ENCODE measurements at places on chromosomes 3 and 15.

GRCh38 chr15:84752700-84753099 is 4.3 kb downstream of the ZNF592 start:
- no peak for DNase-seq

DNA sequence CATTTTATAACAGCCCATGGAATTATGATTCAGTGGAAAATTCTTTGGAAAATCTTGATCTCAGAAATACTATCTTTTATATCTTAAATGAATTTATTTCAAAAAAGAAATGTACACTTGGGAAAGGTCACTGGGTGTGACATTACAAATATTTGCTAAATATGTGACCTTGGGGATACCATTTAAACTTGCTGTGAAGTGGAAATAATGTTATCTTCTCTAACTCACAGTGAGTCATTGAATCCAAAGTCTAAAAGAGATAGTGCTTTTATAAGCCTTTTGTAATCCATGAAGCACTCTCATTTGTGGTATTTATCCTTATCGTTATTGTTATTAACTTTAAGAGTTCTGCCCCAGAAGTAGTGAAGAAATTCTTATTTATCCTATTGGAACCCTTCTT is 289.8 kb upstream of the SEMA6D start:
- DNase-seq: no peak

DNA sequence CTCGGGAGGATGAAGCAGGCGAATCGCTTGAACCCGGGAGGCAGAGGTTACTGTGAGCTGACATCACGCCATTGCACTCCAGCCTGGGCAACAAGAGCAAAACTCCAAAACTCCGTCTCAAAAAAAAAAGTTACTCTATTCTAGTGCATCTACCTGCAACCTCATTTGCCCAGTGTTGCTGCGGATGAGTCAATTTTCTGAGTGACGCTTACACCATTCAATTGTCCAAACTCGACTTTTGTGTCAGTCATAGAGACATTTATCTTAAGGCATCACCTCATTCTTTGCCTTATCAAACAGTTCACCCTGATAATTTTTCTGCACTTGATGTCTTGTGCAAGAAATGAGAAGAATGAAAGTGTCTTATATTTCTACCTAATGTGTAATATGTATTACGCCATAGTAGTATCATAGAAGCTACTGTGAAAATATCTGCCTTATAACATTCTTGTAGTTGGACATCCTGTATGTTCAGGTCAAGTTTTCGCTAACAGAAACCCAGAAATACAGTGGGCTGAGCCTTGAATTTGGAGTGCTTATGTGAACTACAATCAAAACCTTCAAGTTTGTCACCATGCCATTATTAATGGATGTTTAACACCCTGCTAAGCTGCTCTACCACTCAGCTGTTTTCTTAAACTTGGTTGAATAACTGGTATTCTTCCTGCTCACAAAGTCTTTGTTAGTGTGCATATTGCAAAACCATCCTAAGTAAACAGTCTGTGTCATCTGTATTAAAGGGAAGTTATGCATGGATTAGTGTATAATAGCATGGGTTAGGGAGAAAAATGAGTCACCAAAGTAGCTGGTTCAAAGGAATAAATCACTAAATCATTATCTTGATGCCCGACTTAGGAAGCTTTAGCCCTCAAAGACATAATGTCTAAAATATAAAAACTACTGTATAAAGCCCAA is 531.0 kb upstream of the NR2F2 start:
- DNase-seq: no peak

GRCh38 chr15:69576035-69576526 is 123.5 kb downstream of the RPLP1 start:
- DNase-seq: peak; percentile 77

- no peak for DNase-seq
Observed at GRCh38 chr3:175737646-175738572, 878.8 kb downstream of the NAALADL2 start.

- DNase-seq: no peak
Observed at GRCh38 chr15:97085731-97086130, 755.2 kb downstream of the NR2F2 start.

DNA sequence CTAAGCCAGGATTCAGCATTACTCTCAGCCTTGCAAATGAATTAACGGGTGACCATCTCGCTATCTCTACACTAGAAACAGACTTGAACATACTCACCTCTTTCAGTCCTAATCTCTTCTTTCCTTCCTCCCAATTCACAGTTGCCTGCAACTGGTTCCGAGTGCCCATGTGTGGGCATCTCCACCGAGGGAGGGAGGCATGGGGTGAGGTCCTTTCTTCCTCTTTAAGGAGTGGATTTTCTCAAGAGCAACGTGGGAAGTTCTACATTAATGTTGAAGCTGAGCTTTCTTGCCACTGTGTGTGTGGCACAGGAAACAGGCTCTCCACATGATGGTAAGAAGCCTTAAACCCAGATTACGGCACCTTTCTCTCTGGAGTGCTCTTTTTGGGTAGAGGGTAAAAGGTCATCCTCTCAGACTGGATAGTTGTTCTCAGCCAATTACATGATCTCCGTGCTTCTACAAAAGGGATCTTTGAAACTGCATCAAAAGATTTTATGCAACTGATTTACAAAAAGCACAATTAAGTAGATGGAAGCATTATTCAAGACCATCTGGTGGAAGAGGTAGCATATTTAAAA is 286.8 kb upstream of the NR2F2 start:
- DNase-seq: no peak

DNA sequence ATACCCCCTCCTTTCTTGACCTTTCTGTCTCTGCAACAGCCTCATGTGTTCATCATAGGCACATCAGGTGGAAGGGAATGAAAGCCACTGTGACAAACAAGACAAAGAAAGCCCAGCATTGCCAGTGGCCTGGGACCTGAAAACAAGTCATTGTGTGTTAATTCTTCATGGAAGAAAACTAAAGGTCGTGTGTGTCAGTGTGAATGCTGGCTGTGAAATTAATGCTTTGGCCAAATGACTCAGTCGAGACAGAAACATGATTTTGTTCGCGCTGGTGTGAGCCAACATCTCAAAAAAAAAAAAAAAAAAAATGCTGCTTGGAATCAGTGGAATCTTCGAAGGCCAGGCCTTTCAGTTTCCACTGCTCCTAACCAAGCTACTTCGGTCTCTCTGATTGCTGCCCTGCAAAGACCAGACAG is 386.5 kb upstream of the PROK2 start:
- DNase-seq: no peak

- DNase-seq: no peak
Observed at GRCh38 chr3:44175070-44175469, 66.6 kb upstream of the TOPAZ1 start.

GRCh38 chr3:23239211-23240068 is 36.3 kb downstream of the UBE2E2 start:
- DNase-seq: no peak

DNA sequence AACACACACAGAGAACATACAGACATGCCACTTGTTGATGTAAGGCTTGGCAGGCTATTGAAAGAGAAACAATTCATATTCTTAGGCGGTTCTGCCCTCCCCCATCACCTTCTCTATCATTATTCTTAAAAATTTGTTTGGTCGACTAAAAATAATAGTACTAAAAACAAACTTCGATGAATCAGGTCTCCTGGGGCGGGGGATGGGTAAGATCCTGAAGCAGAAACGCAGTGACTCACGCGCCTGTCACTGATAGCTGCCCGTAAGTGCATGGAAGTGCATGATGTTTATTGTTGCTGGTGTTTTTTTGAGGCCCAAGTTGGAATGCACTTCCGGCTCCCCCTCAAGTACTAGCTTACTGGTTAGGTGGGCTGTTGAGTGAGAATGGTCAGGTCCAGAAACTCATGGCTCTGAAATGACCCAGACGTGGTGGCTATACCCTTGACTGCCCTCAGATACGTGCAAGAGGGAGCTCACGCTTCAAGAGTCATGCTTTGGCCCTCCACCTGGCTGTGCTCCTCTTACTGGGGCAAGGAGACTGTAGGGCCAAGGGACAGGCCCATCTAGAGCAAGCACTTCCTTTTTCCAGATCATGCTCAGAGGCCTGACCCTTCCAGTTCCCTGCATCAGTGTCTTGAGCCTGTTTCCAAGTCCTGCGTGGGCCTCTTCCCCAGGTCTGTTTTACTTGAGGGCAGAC is 10.9 kb downstream of the SMAD3 start:
- DNase-seq: peak; percentile 79

- DNase-seq: no peak
Observed at GRCh38 chr3:15714448-15714847, 83.3 kb downstream of the ANKRD28 start.

DNA sequence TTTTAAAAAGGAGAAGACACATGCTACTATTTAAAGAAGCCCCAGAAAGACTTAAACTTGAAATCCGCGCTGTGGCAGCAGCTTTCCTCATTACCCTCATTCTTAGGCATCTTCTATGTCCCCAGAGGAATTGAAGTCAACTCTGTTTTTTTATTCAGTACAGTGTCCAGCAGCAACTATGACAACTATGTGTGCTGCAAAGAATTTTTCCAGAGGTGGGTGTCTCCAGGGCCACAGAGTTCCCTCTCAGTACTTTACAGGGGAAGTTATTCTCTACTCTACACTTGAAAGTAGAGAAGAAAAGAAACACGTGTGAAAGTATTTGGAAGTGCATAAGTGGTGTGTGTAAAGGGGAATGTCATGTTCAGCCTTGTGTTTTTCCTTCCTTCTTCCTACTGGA is 32.0 kb downstream of the GATM start:
- no peak for DNase-seq

GRCh38 chr3:41693799-41694198 is 268.1 kb downstream of the ULK4 start:
- no peak for DNase-seq

GRCh38 chr3:166013073-166013679 is 176.0 kb upstream of the BCHE start:
- no peak for DNase-seq

DNA sequence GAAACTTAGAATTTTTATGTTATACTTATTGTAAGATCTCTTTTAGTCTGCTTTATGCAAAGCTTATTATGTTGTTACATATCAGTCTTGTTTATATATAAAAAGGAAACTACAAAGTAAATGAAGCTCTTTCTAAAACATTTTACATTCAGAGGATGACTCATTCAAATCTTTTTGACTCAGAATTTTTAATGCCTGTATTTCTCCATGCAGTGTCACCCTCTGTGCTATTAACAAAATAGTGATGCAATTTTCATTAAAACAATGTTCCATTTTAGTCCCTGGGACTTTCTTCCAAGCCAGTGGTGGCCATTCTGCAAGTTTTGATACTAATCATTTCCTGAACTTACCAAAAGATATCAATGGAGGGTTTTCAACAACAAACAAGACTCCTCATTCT is 216.1 kb downstream of the NAALADL2 start:
- no peak for DNase-seq

GRCh38 chr3:116390318-116390717 is 55.0 kb downstream of the LSAMP start:
- no peak for DNase-seq

- no peak for DNase-seq
Observed at GRCh38 chr15:36622197-36622795, 42.9 kb downstream of the CDIN1 start.

- no peak for DNase-seq
Observed at GRCh38 chr3:72800869-72801268, 47.4 kb downstream of the SHQ1 start.

- no peak for DNase-seq
Observed at GRCh38 chr3:120763601-120764000, 21.1 kb downstream of the GTF2E1 start.

DNA sequence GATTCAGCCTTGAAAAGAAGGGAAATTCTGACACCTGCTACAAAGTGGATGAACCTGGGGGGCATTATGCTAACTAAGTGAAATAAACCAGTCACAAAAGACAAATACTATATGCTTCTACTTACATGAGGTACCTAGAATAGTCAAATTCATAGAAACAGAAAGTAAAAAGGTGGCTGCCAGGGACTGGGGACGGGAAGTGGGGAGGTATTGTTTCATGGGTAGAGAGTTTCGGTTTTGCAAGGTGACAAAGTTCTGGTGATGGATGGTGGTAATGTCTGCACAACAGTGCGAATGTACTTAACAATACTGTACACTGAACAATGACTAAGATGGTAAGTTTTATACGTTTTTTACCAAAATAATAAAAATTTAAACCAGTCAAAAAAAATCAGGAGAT is 4.8 kb downstream of the IDH2 start:
- DNase-seq: peak; percentile 71

- DNase-seq: no peak
Observed at GRCh38 chr3:185677146-185677829, 91.2 kb downstream of the SENP2 start.

DNA sequence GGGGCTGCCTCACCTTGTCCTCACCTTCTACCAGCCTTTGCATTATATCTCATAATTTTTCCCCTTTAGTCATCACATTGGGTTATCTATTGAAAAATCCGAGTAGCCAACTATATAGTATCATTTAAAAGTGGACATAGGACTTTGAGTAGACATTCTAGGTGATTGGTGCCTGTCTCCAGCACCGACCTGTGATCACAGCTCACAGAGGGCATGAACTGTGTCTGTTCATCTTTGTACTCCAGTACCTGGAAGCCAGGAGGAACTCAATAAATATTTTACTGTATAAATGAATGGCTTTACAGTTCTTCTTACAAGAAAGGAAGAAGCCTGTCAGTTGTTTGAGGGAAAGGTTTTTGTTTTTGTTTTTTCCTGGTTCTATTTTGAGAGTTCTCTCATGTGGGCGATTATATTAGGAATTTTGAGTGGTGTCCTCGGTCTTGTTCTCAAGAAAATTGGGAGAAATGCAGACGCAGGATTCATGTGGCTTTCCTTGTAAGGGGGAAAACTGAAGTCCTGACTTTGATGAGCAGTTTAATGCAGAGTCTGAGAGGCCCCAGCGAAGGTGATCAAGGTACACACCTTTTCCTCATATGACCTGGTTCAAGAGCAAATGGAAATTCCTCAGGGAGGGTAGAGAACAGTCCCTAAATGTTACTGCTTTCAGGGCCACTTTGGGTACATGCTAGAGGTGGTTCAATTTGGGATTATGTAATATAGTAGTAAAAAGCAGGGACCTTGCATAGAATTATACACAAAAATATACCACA is 46.1 kb downstream of the CMTM8 start:
- DNase-seq: no peak

- DNase-seq: no peak
Observed at GRCh38 chr15:51939216-51939615, 32.4 kb downstream of the LEO1 start.

DNA sequence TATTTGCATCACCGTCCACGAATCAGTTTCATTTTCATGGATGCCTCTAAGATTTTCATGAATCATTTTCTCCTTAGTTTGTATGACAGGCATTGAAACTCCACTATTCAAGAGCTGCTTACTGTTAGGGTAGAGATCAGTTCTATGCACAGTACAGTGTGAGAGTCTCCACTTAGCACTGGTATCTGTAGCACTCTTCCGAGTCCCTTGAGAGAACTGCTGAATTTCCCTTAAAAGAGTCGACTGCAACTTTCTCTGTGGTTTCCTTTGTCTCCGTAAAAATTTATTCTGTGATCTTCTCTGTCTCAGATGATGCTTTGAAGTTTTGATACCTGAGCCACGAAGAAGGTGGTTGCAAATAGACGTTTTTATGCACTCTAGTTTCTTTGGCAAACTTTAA is 14.8 kb downstream of the GTPBP8 start:
- DNase-seq: no peak

DNA sequence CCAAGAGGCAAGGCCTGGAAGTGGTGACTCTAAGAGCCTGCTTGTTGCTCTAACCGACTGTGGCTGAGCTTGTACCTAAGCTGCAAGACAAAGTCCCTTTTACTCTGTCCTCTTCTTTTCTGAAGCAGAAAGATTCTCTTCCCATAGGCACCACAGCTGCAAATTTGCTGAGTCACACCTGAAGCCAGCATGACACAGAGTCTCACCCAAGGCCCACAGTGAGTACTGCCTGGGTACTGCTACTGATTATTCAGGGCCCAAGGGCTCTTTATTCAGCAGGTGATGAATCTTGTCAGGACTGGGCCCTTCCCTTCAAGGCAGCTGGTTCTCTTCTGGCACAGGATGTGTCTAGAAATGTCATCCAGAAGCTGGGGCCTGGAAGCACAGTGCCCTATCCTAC is 18.9 kb upstream of the TIGIT start:
- DNase-seq: peak; percentile 7

Measured in stimulated activated CD4-positive, alpha-beta T cell treated with anti-CD3 and anti-CD28 coated beads, Interleukin-15, amount 100 ng/mL, for 24 hours (primary cell).